ENCODE measurements at places on chromosomes 5 and 9.

DNA sequence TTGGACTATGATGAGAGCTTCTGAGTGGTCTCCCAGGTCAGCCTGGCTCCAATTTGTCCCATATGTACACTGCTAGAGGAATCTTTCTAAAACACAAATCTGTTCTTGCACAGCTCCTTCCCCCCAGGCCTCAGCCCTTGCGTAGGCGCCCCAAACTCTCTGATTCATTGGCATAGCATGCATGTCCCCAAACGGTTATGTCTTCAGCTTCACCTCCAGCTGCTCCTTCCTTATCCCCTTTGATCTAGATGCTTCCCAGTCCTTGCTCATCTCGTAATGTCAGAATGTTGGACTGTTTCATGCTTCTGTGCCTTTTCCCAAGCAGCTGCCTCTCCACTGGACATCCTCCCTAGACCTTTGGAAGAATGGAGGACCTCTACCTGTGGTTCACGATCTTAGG lies 60.1 kb upstream of the BASP1 start:
- DNase-seq: no peak

DNA sequence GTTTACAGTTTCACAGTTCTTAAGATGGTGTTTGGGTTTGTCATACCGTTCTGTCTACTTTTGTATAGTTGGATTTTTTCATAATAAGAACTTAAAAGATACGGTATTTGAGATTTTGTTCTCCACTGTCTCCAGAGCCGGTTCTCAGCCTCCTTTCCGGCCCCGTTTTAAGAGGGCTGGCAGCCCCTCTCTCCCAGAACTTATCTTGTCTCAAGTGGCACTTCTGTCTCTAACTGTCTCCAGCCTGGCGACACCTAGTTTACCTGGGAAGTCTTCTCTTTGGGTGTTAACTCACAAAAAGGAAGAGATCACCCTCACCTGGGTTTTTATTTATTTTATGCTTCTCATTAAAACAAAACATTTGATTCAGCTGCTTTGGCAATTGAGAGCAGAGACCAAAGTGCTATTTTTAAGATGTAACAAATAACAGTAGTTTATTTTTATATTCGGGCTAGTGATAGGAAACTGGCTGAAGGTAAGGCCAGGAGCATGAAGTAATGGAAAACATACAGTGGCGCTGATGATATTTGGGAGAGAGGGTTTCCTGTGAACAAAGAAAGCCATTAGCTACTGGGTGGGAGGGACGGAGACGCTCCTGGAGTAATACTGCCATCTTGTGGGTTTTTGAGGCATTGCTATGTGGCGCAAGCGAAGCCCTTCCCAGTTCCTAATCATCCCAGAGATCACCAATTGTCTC lies 48.3 kb downstream of the ACER2 start:
- DNase-seq: peak; percentile 81

DNA sequence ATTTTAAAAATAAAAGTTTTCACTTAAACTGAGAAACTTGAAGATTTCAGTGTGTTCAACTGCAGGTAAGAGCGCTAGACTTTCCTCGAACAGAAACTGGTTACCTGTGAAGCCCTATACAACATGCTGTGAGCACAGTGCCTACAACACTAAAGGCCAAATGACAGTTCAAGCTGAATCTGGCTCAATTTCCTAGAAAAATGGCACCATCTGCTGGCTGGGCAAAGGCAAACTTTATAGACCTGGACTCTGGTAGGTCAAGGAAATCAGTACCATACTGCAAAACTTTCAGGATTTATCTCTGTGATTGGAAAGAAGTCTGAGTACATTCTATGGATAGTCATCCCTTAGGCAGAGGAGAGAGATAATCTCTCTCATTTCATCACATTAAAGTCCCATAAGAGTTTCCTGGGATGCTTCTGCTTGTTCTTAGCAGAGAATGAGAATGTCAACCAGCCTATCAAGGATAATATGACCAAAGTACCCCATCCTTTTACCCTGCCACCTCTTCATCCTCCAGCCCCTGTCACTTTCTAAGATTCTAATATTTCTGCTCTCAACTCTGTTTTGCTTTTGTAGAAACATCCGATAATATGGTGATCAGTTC lies 31.8 kb upstream of the FOXB2 start:
- peak; percentile 36 for DNase-seq

- DNase-seq: no peak
Measured at GRCh38 chr9:90972057-90972456, 170.4 kb downstream of the SYK start.

- DNase-seq: no peak
Measured at GRCh38 chr9:86503314-86503713, 149.1 kb upstream of the TUT7 start.

DNA sequence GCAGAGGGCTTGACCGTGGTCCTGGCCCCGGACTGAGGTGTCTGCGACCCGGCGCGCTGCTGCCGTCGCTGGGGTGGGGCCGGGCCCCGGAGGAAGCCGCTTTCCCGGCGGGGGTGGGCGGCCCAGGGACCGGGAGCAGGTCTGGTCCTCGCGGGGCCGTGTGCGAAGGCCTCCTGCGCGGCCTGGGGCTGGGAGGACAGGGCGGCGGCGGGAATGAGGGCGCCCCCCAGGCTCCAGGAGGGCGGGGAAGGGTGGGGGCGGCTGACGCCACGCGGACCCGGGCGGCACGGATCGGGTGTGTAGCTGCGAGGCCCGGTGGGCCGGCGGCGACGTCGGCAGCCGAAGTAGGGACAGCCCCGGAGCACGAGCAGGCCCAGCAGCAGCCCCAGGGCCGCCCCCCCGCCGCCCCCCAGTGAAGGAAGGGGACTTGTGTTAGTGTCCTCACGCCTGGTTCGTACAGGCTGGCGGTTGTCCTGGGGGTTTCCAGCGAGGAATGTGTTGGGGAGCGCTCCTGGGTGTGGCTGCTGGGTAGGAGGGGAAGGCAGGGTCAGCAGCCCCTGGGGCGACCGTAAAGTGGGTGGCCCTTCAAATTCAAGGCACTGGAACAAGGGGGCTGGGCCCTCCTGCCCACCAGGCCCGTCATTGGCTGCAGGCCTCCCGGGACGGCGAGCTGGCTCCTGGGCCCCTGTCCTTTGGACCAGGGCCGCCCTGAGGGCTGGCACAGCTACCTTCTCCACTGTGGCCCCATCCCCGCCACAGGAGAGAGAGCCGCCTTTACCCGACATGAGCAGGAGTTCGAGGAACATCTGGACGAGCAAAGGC lies 597 bp upstream of the TMEM250 start:
- no peak for DNase-seq

GRCh38 chr9:880725-881124 lies 39.2 kb downstream of the DMRT1 start:
- DNase-seq: no peak

GRCh38 chr5:135213466-135214239 lies 179.6 kb upstream of the PITX1 start:
- no peak for DNase-seq

GRCh38 chr5:159901772-159902171 lies 14.5 kb upstream of the ADRA1B start:
- no peak for DNase-seq

- no peak for DNase-seq
Measured at GRCh38 chr5:171595401-171595800, 176.0 kb downstream of the FGF18 start.

- DNase-seq: no peak
Measured at GRCh38 chr5:124702525-124702924, 43.9 kb downstream of the ZNF608 start.
